ENCODE measurements at places on chromosomes 2 and 18. TPM values are rescaled to one million over a fixed set of nuclear protein-coding genes. Genes with fewer than 3 reads are reported as not detected.

The PRSS56 gene
- 0.12 TPM for total RNA-seq

The AGAP1 gene
- 25.3 TPM for total RNA-seq

The MC5R gene
- not detected for total RNA-seq

The ANKRD30BL gene
- not detected for total RNA-seq

The C2orf72 gene
- total RNA-seq: 7.8 TPM

The ABCB6 gene
- total RNA-seq: 27.9 TPM

The GKN1 gene
- 0.24 TPM for total RNA-seq

The SCLY gene
- total RNA-seq: 15.5 TPM

The ABCA12 gene
- total RNA-seq: 0.15 TPM

The GALR1 gene
- total RNA-seq: not detected

The GAREM2 gene
- 6.4 TPM for total RNA-seq

The KIF1A gene
- total RNA-seq: 0.84 TPM

The KANSL1L gene
- 0.67 TPM for total RNA-seq

The PAX8 gene
- total RNA-seq: 0.60 TPM

The NPHP1 gene
- 8.2 TPM for total RNA-seq

The HMSD gene
- total RNA-seq: 0.03 TPM

The GALNT14 gene
- 44.3 TPM for total RNA-seq

The CD8A gene
- 0.51 TPM for total RNA-seq

The ARL6IP6 gene
- total RNA-seq: 25.0 TPM

The CPSF3 gene
- 58.6 TPM for total RNA-seq

The LYPD6B gene
- total RNA-seq: 0.07 TPM

The MPP4 gene
- total RNA-seq: 0.06 TPM

The ALPG gene
- 0.71 TPM for total RNA-seq

The BOLL gene
- total RNA-seq: not detected
